ENCODE measurements at places on chromosomes 13 and 19.
A peak's percentile ranks its signal among the peaks of the same experiment; 100 is the strongest.

DNA sequence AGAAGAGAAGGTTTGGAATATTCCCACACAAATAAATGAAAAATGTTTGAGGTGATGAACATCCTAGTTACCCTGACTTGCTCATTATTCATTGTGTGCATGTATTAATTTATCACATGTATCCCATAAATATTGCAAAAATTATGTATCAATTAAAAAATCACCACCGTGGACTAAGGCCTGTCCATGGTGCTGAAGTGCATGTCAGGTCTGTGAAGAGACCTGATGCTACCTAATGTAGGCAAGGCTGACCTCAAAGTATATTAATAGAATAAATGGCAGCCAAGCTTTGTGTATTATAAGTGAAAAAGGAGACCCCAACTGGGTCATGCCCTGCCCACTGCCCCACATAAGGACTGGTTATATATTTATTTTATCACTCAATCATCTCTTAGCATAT is 34.4 kb upstream of the ZNF835 start:
- DNase-seq = no peak

- no peak for DNase-seq
These were observed 72.2 kb downstream of the DHRS12 start for GRCh38 chr13:51731759-51732158.

DNA sequence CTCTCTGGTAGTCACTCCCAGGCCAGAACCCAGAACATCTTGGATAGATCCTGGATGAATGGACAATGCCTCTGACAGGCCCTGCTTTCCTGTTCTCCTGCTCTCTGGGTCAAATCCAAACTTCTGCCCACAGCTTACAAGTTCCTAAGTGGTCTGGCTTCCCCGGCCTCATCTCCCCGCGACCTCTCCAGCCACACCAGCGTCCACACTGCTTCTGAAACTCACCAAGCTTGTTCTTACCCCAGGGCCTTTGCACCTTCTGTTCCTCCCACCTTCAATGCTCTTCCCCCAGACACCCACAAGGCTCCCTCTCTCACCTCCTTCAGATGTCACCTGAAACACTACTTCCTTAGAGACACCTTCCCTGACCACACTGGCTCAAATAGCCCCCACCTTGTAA is 3.5 kb downstream of the OLFM2 start:
- no peak for DNase-seq

GRCh38 chr13:44050450-44051063 is 170.9 kb downstream of the LACC1 start:
- peak; percentile 4 for DNase-seq

DNA sequence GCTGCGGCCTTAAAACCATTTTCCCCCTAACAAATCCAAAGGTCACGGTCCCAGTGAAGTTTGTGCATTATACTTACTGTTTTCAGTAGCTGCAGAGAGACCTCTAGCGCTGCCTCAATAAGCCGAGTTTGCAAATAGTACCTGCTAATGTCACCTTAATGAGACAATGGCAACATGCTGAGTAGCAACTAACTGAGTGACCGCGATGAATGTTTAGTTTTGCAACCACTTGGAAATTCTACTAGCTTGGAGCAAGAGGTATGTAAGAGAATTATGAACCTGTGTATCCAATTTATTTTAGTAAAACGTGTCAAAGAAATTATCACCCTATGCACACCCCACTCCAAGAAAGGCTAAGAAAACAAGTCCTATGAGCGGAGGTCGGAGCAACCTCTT is 1.2 kb downstream of the KPNA3 start:
- no peak for DNase-seq

DNA sequence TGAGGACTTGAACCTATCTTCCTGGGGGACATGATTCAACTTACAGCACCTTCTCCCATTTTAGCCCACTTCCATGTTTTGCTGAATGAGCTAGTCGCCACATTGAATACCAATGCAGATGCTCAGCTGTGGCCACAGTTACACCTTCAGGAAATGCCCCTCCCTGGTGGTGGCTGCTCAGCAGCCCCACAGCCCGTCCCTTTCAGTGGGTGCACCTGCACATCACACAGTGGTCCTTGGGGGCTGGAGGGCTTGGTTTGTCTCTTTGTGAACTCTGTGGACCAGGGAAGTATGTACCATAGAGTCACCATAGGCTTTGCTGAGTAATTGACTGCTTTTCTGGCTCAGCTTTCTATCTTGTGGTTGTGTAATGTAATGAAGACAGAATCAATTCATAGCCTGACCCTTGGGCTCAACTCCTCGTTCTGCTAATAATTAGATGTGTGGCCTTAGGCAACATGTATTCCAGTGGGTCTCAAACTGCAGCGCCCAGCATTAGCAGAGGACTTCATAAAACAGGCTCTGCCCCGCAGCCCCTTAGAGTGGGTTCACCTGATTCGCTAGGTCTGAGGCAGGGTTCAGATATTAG is 48.1 kb upstream of the FARP1 start:
- no peak for DNase-seq

DNA sequence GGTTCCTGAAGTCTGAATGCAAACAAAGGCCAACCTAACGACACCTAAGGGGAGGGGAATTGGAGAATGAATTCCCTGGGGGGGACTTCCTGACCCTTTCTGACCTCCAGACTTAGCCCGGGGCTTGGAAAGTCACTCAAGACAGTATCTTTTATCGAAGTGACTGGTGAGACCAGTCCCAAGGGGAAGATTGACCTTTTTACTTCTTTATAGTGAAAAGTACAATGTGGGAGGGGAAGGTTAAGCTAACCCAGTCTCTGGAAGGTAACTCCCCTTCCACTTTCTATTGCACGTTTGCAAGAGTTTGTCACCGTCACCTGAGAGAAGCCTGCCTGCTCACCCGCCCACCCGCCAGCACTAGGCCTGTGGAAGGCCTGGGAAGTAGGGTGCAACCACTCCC is 111.9 kb downstream of the EFNB2 start:
- no peak for DNase-seq

DNA sequence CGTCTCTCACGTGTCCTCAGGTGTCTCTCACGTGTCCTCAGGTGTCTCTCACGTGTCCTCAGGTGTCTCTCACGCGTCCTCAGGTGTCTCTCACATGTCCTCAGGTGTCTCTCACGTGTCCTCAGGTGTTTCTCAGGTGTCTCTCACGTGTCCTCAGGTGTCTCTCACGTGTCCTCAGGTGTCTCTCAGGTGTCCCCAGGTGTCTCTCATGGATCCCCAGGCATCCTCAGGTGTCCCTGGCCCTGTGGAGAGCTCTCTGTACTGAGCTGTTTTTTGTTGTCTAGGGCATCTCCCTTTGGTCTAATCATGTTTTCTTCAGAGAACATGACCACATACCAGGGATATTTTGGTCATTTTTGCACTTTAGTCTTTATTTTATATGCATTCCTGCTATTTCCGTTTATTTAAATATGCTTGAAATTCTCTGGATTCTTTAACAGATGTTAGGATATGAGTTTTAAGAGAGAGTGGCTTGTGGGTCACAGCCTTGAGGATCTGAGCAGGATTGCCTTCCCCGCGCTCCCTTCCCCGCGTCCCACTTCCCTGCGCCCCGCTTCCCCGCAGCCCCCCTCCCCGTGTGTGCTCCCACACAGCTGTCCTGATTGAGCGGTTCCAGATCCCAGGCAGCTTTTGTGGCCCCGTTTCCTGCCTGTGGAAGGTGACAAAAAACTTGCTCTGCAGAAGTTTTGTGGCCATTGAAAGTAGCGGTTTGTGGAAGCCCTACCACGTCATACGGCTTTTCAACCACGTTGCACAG is 31.9 kb downstream of the ATP4B start:
- DNase-seq = no peak

DNA sequence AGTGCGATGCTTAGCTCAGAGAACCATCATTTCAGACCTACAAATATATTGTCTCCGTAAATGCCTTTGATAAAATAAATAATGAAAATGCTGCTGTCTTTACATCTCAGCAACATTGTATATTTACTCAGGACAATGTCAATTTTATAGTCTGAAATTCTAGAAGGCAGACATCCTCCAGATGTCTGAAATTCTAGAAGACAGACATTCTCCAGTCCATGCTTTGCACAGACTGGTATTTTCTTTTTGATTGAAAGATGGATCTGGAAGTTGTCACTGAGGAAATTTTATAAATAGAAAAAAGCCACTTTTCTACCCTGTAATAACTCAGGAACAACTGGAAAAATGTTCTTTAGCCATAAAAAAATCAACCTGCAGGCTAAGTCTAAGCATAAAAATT is 2293.3 kb downstream of the PCDH9 start:
- DNase-seq = no peak

GRCh38 chr13:26400545-26400944 is 146.6 kb downstream of the CDK8 start:
- no peak for DNase-seq

GRCh38 chr13:63403733-63404132 is 1988.1 kb upstream of the PCDH20 start:
- DNase-seq = no peak

DNA sequence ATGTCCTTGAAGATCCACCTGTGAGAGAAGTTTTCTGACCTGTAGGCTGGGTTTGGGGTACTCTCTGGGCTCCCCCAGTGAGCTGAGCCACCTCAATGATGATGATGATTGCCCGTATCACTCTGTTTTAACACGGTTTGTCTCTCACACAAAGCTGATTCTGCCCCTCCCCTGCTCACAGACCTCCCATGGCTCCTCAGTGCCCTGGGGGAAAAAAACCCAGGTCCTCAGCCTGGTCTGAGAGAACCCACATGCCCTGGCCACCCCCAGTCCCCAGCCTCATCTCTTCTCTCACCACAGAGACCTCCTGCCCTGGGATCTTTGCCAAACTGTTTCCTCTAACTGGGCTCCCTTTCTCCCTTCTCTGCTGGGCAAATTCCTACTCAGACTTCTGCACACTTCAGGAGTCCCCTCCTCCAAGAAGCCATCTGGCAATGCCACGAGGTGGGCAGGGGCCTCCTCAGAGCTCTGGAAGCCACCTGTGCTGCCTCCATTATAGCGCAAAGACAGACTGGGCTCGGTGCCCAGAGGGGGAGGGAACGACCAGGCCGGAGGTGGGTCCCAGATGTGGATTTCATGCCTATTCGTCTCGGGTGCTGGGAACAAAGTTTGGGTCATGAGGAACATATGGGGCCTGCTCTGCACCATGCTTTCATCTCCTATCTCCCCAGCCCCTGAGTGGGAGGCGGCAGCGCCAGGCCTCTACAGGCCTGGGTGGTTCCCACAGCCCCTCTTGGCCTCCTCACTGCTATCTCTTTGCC is 8.5 kb upstream of the CA11 start:
- no peak for DNase-seq

GRCh38 chr19:21593934-21594820 is 88.8 kb downstream of the ZNF429 start:
- no peak for DNase-seq

Data from AG09319 (cell line).